Muscle of arm (tissue), 14 donors: ENCODE measurements at places on chromosomes 2 and 18.

GRCh38 chr2:127510073-127510472, 16.2 kb downstream of the IWS1 start:
- no peak for DNase-seq

DNA sequence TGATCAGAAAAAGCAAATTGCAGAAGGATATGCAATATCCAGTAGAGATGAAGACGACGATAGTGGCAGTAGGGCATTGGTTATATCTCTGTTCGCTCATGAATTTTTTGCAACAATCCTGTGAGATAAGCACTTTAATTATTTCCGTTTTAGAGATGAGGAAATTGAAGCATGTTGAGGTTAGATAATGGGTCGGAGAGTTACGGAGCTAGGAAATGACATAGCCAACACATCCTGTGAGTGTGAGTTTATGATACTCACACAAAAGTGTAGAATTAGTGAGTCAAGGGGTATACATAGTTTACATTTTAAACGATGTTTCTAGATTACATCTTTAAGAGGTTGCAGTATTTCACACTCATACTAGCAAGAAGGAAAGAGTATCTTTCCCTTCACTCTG, 123.1 kb upstream of the ARL4C start:
- no peak for DNase-seq

DNA sequence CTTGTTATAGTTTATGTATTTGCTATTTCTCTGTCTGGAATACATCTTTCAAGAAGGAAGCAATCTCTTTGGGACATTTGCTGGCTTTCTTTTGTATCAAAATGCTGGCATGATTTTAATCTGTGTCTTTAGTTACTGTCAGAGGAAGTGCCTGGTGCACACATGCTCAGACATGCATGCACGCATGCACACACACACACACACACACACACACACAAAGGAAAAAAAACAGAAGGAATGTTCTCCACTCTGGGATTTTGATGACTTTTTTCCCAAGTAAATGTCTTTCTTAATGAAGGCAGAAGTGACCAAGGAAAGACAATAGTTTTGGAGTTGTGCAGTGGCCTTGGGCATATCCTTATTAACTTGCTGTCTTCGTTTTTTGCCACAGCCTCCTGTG, 6.7 kb downstream of the GNAL start:
- no peak for DNase-seq

DNA sequence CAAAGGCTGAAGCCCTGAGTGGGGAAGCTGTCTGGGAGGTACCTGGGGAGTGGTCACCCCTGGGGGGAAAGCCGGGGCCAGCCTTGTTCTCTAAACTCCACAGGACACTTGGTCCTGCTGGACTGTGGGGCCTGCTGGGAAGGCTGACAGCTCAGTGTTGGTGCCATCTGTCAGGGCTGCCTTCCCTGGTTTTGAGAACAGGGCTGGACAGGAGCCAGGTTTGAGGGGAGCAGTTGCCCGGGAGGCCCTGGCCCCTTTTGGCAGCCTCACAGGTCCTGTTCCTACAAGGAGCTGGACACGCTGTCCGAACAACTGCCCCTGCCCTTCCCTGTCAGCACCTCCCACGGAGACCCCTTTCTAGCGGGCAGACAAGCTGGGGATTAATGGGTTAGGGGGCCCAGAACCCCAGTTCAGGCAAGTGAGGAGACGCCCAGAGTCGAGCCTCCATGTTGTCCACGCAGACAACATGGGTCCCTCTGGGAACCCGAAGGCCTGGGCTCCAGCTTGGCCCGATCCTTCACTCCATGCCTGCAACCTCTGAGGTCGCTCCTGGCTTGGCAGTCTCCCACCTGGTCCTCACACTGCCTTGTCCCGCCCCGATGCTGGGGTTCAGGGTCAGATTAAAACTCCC, 40.8 kb downstream of the ATOH8 start:
- no peak for DNase-seq

GRCh38 chr2:172172513-172173173, 69.9 kb upstream of the DLX2 start:
- peak; percentile 53 for DNase-seq

- no peak for DNase-seq
These were observed 52.5 kb upstream of the SPTBN1 start for GRCh38 chr2:54403512-54404238.

GRCh38 chr2:239500574-239501550, 100.0 kb upstream of the HDAC4 start:
- no peak for DNase-seq

DNA sequence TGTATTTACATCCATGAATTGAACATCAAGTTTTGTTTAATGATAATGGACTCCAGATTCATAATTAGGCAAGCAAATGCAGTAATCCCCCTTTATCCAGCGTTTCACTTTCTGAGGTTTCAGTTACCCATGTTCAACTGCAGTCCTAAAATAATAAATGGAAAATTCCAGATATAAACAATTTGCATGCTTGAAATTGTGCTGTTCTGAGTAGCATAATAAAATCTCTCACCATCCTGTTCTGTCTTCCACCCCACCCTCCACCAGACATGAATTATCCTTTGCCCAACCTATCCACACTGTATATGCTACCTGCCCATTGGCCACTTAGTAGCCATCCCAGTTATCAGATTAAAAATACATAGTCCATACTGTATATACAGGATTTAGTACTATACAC, 224.5 kb upstream of the CHAC2 start:
- DNase-seq: no peak

DNA sequence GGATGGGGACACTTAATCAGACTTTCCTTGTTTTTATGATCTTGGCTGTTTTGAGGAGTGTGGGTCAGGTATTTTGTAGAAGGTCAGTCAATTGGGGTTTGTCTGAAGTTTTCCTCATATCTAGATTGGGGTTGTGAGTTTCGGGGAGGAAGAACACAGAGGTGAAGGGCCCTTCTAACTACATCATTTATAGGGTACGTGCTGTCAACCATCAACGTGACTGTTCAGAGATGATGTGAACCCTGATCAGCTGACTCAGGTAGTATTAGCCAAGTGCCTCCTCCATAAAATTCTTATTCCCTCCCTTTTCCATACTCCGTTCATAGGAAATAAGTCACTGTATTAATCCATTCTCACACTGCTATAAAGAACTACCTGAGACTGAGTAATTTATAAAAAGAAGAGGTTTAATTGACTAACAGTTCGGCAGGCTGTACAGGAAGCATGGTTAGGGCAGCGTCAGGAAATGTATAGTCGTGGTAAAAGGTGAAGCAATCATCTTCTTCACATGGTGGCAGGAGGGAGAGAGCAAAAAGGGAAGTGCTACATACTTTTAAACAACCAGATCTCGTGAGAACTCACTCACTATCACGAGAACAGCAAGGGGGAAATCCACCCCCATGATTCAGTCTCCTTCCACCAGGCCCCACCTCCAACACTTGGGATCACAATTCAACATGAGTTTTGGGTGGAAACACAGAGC, 547.1 kb upstream of the LINC00305 start:
- no peak for DNase-seq

DNA sequence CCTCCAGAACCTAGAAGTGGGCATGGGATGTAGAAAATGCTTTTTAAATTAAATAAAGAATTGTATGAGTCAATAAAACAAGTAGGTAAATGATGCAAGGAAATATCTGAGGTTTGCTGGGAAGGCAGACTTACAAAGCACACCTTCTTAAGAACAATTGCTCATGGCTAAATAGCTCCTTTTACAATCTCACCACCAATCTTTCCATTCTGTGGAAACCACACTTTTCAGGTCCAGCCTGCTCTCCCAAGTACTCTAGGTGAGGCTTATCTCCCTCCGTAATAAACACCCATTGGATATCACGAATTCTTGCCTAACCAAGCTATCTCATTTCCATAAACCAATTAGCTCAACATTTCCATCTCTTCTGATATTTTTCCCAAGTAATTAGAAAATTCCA, 91.5 kb upstream of the SLC8A1 start:
- DNase-seq: no peak

DNA sequence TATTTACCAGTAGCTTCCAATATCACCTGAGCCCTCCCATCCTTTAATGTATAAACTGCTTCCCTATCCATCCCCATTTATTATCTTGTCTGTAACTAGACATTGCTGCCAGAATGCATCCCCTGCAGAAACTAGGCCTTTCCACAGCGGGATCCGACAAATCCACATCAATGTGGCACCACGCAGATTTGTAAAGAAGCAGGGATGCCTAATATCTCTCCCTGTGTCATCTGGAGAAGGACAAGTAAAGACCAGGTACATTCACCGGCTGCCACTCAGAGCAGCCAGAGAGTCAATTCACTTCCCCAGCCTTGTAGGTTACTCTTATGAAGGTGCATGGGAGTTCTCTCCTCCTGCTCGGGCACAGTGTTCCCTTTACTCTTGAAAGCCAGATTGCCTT, 98.8 kb upstream of the MAP3K20 start:
- no peak for DNase-seq

DNA sequence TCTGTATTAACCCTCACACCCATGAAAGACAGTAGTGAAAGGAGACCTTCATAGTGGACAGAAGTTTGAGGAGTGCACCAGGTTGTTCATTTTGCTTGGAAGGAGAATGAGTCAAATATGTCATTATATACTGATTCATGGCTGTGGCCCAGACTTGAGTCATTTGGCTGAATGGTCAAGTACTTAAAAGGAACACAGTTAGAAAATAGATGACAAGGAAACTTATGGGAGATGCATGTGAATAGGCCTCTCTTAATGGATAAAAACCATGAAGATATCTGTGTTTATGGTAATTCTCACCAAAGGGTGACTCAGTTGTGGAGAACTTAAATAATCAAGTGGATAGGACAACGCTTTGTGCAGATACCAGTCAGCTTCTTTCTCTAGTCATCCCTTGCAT, 524.7 kb upstream of the CNTNAP5 start:
- no peak for DNase-seq
